Fibroblast of mammary gland (primary cell): ENCODE measurements at places on chromosomes 1 and 21.

DNA sequence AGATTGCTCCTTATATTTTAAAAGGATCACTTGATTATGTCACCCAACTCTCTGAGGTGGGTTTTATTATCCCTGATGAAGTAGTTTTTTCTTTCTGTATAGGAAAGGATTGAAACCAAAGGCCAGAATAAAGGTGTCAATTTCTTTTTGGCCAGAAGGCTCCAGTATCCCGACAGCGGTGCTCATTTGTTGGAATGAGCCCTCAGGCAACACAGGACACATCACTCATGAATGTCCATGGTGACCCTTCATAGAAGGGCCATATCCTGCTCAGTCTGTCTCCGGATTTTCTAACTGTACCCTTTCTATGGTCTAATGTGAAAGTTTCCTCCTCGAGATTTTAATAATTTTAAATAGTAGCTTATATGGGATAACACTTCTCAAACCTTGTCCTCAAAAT, 171.3 kb upstream of the USP24 start:
- DNase-seq = no peak

DNA sequence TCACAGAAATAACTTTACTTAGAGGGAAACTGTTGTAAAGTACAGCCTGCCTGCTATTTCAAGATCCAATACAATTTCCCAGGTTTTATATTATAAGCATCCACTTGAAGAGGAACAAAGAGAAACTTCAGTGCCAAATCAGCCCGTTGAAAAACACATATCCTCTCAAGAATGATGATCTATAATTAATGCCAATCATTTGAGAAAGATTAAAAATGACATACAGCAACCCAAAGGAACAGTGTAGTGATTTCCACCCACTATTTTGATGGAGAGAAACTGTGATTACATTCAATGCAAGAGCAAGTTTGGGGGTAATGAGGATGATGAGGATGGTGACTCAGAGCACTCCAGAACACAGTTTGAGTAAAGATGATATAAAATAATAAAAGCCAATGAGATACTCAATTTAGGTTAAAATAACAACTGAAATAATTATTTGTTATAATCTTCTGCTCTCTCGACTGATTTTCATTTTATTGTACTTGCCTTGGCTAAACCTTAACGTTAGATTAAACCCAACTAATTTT, 715.5 kb downstream of the NCAM2 start:
- peak; percentile 34 for DNase-seq

DNA sequence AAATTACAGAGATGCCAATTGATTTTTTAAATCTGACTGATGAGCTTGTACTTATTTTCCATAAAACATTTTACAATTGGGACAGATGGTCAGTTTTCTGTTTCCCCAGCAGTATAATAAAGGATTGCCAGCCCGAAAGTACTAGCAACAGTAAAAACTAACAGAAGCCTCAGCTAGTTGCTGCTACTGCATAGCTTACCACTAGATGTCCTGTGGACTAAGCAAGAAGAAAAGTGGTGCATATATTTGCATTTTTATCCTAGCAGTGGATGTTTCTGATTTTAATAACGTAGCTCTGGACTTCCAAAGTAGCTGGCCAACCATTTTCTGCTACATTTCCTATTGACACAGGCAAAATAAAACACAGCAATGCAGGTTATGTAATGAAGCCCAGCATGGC, 241.5 kb downstream of the BARHL2 start:
- DNase-seq = no peak

GRCh38 chr1:69077198-69077597, 490.5 kb upstream of the LRRC7 start:
- DNase-seq = no peak

- no peak for DNase-seq
These were observed 21.0 kb downstream of the WDR4 start for GRCh38 chr21:42858185-42858847.

DNA sequence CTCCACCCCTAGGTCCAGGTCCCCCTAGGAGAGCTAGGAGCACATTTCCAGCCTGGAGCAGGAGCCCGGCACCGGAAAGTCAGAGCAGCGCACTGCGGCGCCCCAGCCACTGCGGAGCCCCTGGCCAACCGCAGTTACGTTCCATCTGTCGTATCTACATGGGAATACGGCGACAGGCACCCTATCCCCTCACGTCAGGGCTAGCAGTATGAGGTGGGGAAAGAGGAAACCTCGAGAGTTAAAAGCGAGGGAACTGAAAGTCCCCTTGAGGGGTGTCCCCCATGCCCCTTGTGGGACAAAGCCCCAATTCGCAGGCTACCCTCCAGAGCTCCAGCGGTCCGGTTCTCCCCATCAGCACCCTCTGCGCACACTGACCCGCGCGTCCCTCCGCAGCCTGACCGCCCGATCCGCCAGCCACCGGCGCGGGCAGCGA, 995 bp downstream of the COLGALT2 start:
- DNase-seq = no peak

DNA sequence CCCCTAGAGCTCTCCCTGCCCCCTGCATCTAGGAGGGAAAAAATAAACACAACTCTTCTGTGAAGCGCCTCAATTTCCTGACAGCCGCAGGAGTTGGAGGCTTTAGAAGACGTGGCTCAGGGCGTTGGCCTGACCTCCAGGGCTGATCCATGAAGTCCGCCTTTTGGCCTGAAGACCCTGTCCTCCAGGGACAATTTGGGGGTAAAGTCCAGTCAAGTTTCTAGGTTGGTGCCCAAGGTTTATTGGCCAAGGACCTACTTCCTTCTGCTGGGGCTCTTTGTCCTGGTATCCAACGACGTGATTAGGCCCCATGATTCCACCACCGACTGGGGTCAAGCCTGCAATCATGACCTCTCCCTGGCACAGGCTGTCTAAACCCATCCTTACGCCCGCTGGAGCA, 54.9 kb downstream of the PTPRF start:
- DNase-seq = no peak

GRCh38 chr1:170599033-170599432, 64.9 kb upstream of the PRRX1 start:
- DNase-seq = no peak

- no peak for DNase-seq
These were observed 972 bp upstream of the ENTREP3 start for GRCh38 chr1:155256058-155256852.

DNA sequence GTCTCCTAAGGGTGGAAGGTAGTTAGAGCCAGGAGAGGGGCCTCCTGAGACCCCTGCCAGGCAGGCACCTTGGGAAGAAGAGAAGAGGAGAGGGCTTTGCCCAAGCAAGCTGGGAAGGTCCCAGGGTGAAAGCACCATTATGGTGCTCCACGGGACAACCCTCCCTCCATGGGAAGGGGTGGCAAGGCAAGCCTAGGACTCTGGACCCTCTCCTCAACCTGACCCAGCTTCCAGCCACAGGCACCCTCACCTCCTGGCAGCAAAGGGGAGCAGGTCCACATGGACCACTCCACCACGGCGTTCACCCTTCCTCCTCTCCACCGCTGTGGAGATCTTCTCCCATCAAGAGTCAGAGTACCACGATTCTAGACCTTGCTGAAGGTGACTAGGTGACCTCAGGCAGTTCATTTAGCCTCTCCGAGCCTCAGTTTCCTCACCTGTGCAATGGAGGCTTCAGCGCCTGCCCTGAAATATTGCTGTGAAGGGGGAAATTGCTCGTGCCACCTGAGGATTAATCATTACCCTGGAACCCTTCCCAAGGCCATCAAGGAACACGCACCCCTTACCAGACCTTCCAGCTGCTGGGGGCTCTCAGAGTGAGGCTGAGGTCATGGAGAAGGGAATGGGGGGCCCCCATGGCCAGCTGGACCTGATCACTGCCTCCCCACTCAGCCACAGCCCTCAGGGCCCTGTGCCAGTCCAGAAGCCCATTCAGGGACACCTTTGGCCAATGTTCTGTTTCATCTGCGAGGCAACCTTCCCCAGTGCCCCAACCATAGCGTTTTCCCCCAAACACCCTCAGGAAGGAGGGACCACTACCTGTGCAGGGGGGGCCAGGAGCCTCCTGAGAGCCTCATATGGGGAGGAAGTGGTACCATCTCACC, 1.6 kb downstream of the RAP1GAP start:
- DNase-seq = no peak

DNA sequence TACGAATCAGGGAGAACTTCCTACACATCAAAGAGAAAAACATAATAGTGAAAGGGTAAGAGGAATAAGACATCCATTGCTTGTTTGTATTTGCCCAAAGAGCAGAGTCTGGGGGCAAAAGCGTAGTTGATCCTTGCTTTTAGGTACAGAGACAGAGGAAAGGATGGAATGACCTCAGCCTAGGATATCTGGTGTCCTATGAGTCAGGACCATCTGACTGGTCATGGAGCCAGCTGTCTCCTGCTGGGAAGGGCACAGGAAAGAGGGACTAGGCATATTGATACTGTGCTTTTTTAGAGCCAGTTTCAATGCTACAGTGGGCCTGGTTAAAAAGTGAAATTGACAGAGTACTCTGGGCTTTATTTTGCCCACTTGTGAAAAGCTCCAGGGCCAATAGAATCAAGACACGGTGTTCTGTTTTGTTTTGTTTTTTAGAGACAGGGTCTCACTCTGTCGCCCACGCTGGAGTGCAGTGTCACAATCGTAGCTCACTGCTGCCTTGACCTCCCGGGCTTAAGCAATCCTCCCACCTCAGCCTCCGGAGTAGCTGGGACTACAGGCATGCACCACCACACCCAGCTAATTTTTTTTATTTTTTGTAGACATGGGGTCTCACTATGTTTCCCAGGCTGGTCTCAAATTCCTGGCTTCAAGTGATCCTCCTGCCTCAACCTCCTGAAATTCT, 3.2 kb downstream of the PLEKHO1 start:
- peak; percentile 88 for DNase-seq

DNA sequence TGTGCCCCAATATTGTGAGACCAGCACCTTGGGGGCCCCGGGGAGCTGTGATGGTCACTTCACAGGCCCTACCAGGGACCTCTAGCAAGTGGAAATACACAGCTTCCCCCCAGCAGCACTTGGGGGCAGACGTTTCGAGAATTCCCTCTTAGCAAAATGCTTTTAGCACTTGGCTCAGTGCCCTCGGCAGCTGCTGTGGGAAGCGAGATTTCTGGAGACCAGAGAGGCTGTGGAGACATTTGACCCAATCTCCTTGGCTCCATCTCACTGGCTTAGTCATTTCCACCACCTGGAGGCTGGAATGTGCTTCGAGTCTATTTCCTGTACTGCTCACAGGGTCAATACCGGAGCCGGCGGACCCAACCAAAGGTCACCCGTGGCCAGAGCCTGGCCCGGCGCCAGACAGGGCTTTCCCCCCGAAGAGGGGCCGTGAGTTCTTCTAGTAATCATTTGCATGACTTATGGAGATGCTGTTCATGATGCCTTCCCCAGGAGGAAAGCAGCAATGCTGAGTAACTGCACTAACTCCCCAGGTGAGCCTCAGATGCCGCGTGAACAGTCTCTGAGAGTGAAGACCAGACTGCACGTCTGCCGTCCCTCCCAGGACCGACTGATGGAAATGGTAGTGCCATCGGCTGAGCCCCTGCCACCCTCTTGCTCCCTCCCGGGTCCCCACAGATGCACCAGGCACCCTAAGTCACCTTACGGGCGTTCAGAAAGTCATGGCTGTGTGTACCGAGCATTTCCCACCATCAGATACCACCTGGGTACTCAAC, 4.4 kb upstream of the C2CD2 start:
- peak; percentile 98 for DNase-seq

DNA sequence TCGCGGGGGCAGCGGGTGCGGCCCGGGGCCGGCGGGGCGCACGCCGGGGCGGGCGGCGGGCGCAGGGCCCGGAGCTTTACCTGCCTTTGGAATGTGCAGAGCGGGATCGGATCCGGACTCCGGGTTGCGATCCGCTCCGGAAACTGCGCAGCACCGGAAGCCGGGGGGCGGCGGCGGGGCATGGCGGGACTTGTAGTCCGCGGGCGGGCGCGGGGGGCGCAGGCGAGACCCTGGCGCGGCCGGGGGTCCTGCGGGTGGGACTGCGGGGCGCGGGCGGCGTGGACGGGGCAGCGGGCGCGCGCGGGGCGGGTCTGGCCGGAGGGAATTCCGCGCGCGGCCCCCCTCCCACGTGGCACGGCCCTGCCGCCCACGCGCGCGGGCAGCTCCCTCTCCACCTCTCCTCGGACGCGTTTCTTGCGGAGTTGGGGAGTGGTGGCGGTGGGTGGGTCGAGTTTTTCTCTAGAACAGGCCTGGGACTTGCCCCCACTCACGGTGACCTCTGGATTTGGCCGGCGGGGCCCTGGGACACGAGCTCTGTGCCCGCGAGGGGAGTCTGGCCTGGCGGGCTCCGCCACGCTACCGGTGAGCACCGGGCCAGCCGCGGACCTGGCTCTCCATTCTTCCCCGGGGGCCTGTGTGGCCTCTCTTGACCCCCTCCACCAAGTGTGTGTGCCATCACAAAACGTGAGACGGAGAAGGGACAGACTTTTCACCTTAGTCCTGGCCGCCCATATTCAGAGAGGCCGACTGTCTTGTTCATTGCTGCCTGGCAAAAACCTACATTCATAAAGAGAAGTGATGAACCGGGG, at the start of gene PRDM15:
PRDM15 (minus strand) TSS at position 155 of the 809 bp plus-strand sequence. CDS start 18,981 bp downstream, outside the sequence.
- peak; percentile 76 for DNase-seq

GRCh38 chr1:112878321-112878720, 77.7 kb downstream of the SLC16A1 start:
- no peak for DNase-seq
